Astrocyte of the cerebellum (primary cell): ENCODE measurements at places on chromosomes 4 and X.

GRCh38 chrX:151398346-151398745 is 1.3 kb downstream of the VMA21 start:
- no peak for DNase-seq

DNA sequence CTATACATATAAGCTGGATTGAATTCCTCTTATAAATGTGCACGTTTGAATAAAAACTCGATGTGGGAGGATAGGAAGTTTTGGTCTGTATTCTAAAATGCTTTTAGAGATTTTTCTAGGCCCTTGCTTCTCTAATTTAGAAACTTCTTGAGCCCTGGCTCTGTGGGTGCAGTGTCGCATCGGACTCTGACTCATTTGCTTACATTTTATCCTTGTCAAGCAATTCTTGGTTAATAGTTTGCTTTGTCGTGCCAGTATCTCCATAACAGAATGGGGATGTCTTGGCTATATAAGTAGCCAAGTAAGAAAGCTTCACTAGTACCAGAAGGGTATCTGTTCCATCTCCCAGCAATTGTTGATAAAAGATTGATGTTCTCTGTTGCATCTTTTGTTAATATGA is 10.7 kb downstream of the SGMS2 start:
- no peak for DNase-seq

- peak; percentile 34 for DNase-seq
Measured at GRCh38 chr4:14568351-14568750, 433.9 kb upstream of the CPEB2 start.

- DNase-seq = no peak
Measured at GRCh38 chr4:125838924-125839323, 524.2 kb downstream of the FAT4 start.

- DNase-seq = no peak
Measured at GRCh38 chr4:158446106-158446505, 75.6 kb upstream of the RXFP1 start.

DNA sequence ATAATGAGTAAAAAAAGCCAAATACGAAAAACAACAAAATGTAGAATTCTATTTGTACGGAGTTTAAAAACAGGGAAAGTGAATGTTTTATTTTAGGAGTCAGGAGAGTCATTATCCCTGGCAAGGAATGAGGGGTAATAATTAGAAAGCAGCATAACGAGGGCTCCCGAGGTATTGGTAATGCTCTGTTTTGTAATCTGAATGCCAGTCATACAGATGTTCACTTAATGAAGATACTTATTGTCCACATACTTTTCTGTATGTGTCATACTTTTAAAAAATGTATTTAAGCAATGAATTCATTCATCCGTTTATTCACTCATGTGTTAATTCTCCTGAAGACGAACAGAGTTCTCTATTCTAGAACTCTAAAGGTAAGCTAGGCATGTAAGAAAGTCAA is 87.8 kb upstream of the BMP2K start:
- DNase-seq = no peak

- DNase-seq = no peak
Measured at GRCh38 chrX:31497086-31497485, 425.2 kb upstream of the FTHL17 start.

DNA sequence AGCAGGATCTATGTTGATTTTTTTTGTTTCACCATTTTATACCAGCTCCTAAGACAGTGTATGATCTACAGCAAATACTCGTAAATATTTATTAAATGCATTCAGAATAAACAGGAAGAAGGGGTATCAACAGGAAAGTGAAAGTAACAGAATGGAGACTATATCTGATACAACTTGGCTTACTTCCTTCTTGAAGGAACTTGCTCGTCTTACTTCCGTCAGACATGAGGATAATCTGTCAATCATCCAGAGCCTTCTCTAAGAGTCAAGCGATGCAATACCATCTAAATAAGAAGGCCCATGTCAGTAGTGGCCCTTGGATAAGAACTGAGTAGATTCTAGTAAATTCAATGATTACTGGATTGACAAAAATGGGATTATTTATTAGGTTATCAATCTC is 84.2 kb downstream of the CAMK2D start:
- no peak for DNase-seq

DNA sequence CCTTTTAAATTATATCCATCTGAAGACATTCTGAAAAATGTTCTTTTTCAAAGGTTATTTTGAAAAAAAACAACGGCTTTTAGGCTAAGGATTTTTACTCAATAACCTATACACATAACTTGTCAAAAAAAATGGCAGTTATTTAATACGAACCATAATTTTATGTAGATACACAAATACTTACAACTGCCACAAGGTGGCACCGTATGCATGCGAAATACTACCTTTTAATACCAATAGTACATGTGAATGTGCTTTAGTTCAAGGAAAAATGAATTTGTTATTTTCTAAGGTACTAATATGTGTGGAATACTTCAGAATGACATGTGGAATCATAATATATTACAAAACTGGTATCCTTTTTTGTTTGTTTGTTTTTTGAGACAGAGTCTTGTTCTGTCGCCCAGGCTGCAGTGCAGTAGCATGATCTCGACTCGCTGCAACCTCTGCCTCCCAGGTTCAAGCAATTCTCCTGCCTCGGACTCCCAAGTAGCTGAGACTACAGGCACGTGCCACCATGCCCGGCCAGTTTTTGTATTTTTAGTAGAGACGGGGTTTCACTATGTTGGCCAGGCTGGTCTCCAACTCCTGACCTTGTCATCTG is 4.6 kb upstream of the MAD2L1 start:
- DNase-seq = peak; percentile 80

DNA sequence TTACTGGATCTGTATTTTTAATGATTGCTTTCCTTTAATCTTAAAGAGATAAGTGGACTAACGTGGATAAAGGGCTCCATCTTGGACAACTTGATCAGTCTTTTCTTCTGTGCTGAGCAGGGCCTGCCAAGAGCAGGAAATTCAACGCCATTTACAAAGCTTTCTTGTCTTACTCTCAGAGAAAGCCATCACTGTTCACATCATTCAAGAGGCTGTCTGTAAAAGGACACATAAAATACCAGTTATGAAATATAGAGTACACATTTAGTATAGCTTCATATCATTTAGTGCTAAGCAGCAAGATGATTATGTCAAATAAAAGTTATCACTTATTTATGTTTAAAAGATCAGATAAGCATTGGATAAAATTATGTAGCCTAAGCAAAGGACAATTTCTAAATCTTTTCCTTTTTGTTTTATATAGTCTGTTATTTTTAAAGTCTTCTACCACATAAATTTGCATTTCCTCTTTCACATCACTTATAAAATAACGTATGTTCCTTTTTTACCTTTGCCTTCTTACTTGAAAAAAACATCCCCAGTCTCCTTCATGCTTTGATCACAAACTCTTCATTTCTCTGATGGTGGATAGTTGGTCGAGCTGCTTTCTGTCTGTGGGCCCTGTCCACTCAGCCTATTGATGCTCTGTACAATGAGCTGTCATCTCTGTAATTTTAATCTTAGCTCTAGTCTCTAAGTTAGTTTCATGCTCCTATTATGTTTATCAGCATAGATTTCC is 2.1 kb upstream of the CCNG2 start:
- no peak for DNase-seq

- no peak for DNase-seq
Measured at GRCh38 chrX:15855568-15856221, 1.1 kb upstream of the AP1S2 start.
